ENCODE measurements at places on chromosomes 2 and 18. TPM values are rescaled to one million over a fixed set of nuclear protein-coding genes. Genes with fewer than 3 reads are reported as not detected.

Gene CFAP65
- not detected for total RNA-seq

Gene LRP2
- total RNA-seq: not detected

Gene NPHP1
- 7.9 TPM for total RNA-seq

Gene TMEM163
- total RNA-seq: 0.19 TPM

Gene GRB14
- total RNA-seq: 6.2 TPM

Gene IAH1
- 36.7 TPM for total RNA-seq

Gene LDLRAD4
- 52.3 TPM for total RNA-seq

Gene DOCK10
- 26.4 TPM for total RNA-seq

Gene ALPG
- not detected for total RNA-seq

Gene SLC11A1
- total RNA-seq: 77.1 TPM

Gene RAB11FIP5
- total RNA-seq: 39.2 TPM

Gene CYP27C1
- total RNA-seq: 0.29 TPM

Gene PLA2R1
- total RNA-seq: 11.7 TPM

Gene ALPP
- total RNA-seq: not detected

Gene RAB3GAP1
- total RNA-seq: 52.3 TPM

Gene EPG5
- total RNA-seq: 20.1 TPM

Gene DUSP28
- total RNA-seq: 2.0 TPM

Gene TM4SF20
- 0.10 TPM for total RNA-seq

Gene MFSD2B
- not detected for total RNA-seq

Gene GKN2
- not detected for total RNA-seq

Gene CD207
- total RNA-seq: not detected

Gene IL1RN
- 1.7 TPM for total RNA-seq

Gene STPG4
- total RNA-seq: 0.52 TPM

Gene CHAC2
- 3.1 TPM for total RNA-seq

Gene CHRNG
- not detected for total RNA-seq

Gene IL36RN
- total RNA-seq: not detected

Gene ST8SIA3
- not detected for total RNA-seq

Gene COBLL1
- 76.9 TPM for total RNA-seq

Gene TNS1
- total RNA-seq: 1,255 TPM

Gene CSRNP3
- total RNA-seq: 3.1 TPM

Gene SRD5A2
- total RNA-seq: not detected

Gene GREB1L
- total RNA-seq: 1.0 TPM

Gene CPS1
- total RNA-seq: 2.7 TPM

Gene MYO5B
- 1.2 TPM for total RNA-seq

Gene TLX2
- total RNA-seq: not detected

Gene TCF23
- total RNA-seq: 5.0 TPM

Gene KCNJ3
- total RNA-seq: 3.3 TPM

Gene FZD7
- total RNA-seq: 20.9 TPM

Gene ERFE
- total RNA-seq: 2.3 TPM

Gene ALLC
- not detected for total RNA-seq

Gene GDF7
- total RNA-seq: 3.8 TPM

Gene TRIM43
- total RNA-seq: not detected

Gene FARSB
- total RNA-seq: 21.9 TPM

Gene NEU2
- not detected for total RNA-seq

Gene PROC
- not detected for total RNA-seq

Measured in posterior vena cava (tissue), 2 donors.